Foreskin fibroblast (primary cell): ENCODE measurements at places on chromosomes 3 and 15.

GRCh38 chr15:64216730-64217428 lies 54.1 kb upstream of the PPIB start:
- peak; percentile 19 for DNase-seq

GRCh38 chr15:63221346-63221745 lies 31.9 kb downstream of the RAB8B start:
- DNase-seq, result peak; percentile 63

- DNase-seq, result peak; percentile 64
Measured at GRCh38 chr3:138833899-138834595, 681 bp downstream of the PIK3CB start.

- DNase-seq, result peak; percentile 55
Measured at GRCh38 chr3:112136959-112137693, 4.1 kb upstream of the GCSAM start.

GRCh38 chr15:58454950-58455401 lies 23.2 kb downstream of the LIPC start:
- DNase-seq, result peak; percentile 46

- DNase-seq, result no peak
Measured at GRCh38 chr3:905217-905616, 187.6 kb upstream of the CNTN6 start.

GRCh38 chr3:107493134-107493533 lies 29.6 kb upstream of the BBX start:
- DNase-seq, result no peak

- no peak for DNase-seq
Measured at GRCh38 chr3:60792249-60792852, 458.9 kb downstream of the FHIT start.

DNA sequence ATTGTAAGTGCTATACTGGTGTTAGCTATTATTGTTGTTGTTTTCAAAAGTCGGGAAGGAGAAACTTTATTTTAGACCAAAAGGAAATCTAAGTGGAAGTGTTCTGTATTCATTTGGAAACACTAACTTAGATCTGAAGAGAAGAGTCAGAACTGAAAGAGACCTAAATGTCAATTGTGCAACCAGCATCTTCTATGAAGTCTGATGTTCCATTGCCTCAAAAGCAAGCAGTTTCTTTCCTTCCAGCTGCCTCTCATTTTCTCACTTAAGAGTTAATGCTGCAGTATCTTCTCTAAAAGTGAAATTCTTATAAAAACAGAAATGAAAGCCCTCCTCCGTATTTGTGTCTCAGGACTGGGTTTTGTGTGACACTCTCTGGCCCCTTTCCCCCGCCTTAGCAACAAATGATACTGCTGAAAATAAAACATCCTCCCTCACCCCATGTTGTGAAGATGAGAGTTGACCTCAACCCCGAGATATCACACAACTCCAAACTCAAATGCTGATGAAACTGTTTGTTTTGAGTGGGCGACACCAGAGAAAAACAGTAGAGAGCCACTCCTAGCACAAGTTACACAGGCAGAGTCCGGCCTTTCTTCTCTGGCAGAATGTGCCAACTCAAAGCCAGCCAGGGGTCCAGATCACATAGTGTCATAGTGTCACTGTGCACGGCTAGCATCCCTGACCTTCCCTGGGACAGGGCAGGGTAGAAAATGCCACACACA lies 48.9 kb downstream of the GLDN start:
- DNase-seq, result no peak

DNA sequence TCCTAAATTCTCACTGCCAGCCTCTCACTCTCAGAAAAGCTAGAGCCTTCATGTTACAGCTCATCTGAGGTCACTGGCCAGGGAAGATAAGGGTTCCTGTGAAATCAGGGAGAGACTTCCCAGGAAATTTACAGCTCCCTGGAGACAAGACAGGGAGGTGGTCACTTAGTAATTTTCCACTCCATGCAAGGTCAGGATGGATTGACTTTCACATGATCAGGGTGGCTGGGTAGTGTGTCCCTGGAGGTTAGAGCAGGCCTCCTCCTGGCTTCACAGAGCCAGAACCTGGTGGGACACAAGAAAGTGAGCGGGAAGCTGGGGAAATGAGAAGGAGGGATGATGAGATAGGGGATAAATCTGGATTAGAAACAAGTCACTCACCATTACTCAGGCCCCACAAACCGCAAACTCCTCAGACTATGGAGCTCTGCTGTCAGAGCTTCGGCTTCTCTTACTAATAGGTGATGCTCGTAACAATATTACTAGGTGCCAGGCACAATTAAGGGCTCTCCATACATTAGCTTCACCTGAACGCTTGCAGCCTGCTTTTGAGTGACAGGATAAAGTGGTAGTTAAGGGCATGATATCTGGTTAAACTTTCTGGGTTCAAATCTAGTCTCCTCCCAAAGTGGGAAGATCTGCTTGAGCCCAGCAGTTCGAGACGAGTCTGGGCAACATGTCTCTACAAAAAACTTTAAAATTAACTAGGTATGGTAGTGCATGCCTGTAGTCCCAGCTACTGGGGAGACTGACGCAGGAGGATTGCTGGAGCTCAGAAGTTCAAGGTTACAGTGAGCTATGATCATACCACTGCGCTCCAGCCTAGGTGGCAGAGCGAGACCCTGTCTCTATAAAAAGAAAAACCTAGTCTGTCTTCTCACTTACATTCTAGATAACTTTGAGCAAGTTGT lies 24.9 kb downstream of the DUOX2 start:
- DNase-seq, result no peak

DNA sequence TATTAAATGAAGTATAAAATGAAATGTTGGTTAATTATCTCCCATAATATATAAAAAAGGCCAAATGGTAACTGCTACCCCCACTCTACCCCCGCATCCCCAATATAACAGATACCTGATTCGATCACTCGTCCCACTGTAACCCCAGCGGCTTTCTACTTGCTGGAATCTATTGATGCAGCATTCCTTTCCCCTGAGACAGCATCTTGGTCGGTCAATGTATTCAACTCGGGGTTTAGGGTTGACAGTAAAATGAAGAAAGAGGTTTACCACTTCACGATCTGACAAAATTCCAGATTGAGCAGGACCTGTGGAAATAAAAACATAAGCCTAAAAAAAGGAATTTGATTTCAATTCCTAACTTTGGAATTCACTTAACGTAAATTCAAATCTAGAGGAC lies 18.6 kb upstream of the C15orf40 start:
- DNase-seq, result no peak

DNA sequence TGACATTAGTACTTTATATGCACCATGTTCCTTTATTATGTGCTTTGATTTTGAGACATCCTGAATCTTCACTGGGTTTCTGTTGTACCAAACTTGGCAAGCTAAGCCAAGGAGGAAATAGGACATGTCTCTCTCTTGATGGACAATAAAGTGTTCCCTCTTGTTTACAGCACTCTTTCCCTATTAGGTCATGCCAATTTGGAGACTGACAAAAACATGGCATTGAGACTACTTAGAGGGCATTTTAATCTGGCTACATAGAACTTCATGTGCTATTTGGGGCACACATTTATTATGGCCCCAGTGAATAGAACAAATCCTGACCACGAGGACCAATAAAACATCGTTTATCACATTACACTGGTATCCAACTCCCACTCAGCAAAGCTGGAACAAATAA lies 85.3 kb upstream of the TNFSF10 start:
- DNase-seq, result no peak

DNA sequence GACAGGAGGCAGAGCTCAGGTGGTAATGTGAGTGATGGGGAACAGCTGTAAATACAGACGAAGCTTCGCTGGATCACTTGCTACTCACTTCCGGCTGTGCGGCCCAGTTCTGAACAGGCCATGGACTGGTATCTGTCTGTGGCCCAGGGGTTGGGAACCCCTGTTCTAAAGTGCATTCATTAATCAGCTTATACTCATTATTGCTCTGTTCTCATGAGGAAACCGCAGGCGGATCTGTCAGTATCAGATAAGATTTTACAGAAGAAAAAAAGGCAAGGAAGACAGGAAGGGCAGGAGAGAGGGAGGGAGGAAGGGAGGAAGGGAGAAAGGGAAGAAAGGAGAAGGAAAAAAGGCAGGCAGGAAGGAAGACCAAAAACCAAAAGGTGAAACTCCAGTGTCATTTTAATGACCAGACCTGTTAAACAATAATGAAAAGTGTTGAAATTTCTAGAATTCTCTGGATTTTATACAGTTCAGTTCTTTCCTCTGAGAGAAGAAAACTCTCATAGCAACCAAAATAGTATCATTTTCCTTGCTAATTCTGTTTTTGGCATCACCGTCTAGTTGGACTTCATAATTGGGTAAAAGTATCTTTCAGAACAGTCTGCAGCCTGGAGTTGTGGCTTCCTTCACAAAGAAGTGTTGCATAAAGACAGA lies 128.0 kb upstream of the PROK2 start:
- DNase-seq, result no peak

DNA sequence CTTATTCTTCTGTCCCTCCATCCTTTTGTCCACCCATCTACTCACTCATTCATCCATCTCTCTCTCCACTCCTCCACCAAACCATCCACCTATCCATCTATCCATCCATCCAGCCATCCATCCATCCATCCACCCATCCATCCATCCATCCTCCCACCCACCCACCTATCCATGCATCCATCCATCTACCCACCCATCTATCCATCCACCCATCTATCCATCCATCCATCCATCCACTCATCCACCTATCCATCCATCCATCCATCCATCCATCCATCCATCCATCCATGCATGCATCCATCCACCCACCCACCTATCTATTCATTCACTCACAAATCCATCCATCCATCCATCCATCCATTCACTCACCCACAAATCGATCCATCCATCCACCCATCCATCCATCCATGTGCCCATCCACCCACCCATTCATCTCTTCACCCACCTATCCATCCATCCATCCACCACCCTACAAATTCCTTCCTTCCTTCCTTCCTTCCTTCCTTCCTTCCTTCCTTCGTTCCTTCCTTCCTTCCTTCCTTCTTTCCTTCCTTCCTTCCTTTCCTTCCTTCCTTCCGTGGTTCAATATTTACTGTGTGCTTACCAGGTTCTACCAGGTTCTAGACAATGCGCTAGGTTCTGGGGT lies 17.3 kb downstream of the ATP2B2 start:
- no peak for DNase-seq

DNA sequence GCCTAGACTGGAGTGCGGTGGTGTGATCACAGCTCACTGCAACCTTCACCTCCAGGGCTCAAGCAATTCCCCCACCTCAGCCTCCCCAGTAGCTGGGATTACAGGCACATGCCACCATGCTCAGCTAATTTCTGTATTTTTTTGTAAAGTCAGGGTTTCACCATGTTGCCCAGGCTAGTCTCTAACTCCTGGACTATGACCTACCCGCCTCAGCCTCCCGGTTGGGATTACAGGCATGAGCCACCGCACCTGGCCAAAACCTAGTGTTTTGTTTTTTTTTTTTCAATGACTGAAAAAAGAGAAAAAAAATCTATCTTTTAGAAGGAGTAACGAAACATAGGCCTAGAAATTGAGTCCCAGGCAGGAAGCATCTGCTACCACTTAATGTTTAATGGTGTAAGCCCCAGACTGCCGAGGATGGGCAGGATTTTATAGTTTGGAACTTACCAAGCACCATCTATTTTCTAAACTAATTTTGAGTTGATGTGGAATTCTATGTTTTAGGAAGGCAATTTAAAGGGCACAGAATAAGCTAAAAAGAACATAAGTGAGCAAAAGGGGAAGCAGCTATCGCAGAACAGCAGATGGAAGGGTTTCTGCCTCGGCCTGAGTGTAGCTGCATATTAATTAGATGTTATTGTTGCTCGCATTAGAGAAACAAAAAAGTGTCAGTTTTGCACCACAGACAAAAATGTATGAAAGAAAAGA lies 24.2 kb upstream of the CA12 start:
- no peak for DNase-seq

DNA sequence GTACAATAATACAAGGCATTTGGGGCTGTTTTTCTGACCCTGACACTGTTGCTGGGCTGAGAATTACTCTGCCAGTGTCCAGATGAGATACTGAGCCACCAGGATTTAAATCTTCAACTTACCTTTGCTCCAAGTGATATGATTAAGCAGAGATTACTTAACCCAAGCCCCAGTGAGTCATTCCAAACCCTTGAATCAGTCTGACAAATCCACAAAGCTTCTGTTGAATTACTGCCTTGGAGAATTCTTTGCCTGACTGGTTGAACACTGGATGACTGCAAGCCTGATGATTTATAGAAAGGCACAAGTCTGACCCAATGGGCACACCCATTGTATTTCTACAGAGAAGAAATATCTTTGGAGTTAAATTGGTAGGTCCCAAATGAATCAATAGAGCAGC lies 88.2 kb upstream of the TSC22D2 start:
- DNase-seq, result peak; percentile 96

- no peak for DNase-seq
Measured at GRCh38 chr15:63243776-63244175, 33.6 kb upstream of the APH1B start.

GRCh38 chr3:64539451-64540196 lies 148.2 kb downstream of the ADAMTS9 start:
- DNase-seq, result peak; percentile 79
